ENCODE measurements at places on chromosomes 1 and 21.

DNA sequence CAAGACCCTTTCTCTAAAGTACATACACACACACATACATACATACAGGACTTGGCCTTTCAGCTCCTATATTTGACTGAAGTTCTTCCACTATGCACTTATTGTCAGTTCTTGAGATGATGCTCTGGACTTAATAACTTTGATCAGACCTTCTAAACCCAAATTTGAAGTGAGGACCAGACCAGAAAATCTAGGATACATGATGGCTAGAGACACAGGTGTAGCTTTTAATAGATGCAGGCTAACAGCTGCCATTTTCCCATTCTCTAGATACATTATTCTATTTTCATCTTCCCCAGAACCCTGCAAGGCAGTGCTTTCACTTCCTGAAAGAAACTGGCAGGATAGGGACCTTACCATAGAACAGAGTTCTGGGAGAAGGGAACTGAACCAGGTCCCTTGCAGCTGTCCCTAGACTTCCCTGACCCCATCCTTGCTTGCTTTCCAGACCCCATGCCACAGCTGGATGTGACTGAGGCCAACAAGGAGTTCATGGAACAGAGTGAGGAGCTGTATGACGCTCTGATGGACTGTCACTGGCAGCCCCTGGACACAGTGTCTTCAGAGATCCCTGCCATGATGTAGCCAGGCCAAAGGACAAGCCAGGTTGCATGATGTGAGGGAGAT is 14.9 kb upstream of the RAB42 start:
- peak; percentile 25 for DNase-seq

- no peak for DNase-seq
Measured at GRCh38 chr1:175314300-175314699, 121.7 kb upstream of the KIAA0040 start.

DNA sequence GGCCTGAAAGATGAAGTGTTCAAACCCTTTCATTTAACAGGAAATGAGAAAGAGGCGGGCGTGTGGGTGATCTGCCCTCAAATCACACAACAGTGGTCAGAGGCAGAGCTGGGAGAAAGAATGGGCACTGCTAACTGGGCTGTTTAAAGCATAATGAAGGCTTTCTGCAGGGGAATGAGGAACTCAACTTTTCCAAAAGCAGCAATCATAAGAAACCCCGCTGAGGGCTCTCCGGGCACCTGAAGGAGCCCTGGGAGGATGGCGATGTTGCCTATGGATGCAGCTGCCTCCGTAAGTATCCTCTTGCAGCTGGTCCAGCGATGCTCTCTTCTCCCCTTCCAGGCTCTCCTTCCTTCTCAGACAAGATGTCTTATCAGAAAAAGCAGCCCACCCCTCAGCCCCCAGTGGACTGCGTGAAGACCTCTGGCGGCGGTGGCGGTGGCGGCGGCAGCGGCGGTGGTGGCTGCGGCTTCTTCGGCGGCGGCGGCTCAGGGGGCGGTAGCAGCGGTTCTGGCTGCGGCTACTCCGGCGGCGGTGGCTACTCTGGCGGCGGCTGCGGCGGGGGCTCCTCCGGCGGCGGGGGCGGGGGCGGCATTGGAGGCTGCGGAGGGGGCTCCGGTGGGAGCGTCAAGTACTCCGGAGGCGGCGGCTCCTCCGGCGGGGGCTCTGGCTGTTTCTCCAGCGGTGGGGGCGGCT is 1.2 kb downstream of the LORICRIN start:
- peak; percentile 2 for DNase-seq

DNA sequence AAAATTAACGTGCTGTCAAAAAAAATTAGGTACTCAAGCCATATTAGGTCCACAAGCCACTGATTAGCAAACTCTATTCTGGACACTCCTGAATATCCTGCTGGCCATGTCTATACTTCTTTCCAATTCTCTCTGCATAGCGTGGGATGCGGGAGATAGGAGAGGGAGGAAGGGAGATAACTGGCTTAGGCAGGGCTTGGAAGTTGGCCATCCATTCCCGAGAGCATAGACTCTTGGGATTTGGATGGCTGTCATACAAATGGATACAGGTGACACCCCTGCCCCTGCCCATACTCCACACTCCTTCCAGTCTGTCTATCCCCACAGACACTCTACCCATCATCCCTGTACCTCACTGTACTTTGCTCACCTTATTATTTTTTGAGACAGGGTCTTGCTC is 2.3 kb upstream of the PRELP start:
- DNase-seq = no peak

DNA sequence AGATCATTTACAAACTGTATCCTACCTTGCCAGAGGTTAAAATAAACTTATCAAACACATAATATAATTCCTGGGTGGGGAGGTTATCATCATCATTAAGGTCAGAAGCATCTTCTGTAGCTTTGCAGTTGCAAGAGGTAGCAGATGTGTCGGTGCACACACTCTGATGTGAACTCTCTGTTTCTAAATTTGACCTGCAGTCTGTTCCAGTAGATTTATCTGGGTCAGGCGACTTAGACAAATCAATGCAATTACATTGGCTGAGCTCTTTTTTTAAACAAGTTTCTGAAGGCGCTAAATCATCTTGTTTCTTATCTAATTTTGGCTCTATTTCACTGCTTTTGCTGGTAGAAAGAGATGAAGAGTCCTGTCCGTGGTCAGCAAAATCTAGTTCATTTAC is 70.4 kb downstream of the PRPF38A start:
- DNase-seq = no peak

DNA sequence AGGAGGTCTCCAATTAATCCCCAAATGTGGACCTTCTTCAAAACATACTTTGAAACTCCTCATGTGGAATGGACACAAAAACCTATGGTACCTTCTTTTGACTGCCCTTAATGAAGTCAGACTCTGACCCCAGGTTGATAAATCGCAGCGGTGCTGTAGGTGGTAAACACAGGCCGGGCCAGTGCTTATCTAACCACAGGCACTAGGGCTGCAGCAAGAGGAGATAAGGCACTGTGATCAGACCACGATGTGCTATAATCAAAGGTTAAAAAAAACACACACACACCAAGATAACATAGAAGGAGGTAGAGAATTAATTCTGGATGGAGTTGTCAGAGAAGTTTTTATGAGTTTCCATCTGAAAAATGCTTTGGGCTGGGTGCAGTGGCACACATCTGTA is 52.3 kb upstream of the SIPA1L2 start:
- no peak for DNase-seq

DNA sequence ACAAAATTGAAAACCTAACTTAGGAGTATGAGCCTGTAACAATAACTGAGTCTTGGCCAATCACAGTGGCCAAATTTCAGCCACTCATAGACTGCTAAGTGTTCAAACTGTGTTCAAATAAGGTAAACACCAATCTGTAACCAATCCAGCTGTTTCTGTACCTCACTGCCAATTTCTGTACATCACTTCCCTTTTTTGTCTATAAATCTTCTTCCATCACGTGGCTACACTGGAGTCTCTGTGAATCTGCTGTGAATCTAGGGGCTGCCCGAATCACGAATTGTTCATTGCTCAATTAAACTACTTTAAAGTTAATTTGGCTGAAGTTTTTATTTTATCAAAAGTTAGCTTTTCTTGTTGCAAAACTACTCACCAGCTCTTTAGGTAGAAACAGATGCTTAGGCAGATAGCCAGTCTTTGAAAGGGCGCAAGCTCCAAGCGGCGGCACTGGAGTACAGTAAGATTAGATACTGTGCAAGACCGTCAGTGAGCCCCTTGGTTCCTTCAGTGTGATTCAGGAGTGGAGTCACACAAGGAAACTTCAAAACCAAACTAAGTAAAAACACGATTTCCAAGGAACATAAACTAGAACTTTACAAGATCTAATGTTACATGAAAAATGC is 43.2 kb upstream of the ADGRL2 start:
- peak; percentile 75 for DNase-seq

DNA sequence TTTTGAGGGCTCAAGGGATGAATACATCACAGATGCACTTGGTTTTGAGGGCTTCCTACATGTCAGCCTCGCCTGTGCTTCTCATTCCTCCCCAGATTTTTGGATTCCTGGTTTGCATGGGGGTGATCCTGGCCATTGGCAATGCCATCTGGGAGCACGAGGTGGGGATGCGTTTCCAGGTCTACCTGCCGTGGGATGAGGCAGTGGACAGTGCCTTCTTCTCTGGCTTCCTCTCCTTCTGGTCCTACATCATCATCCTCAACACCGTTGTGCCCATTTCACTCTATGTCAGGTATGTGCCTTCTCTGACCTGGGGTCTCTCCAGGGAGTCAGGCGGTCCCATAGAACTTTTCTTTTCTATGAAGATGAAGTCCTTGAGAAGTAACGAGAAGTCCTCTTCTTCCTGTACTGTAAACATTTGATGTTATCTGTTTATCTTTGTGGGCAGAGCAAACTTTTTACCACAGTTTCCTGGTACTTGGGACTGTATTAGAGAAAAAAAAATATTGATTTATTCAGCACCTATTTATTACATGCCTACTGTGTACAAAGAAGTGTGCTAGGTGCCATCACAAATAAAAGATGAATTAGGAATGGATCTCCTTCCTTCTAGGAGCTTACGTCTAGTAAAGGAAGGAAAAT is 12.0 kb downstream of the ATP8B2 start:
- DNase-seq = no peak

- DNase-seq = no peak
Measured at GRCh38 chr1:173445164-173445563, 32.0 kb upstream of the PRDX6 start.

GRCh38 chr21:25370311-25370744 is 237.0 kb downstream of the MRPL39 start:
- DNase-seq = peak; percentile 99

- no peak for DNase-seq
Measured at GRCh38 chr1:64100791-64101190, 102.6 kb upstream of the UBE2U start.

DNA sequence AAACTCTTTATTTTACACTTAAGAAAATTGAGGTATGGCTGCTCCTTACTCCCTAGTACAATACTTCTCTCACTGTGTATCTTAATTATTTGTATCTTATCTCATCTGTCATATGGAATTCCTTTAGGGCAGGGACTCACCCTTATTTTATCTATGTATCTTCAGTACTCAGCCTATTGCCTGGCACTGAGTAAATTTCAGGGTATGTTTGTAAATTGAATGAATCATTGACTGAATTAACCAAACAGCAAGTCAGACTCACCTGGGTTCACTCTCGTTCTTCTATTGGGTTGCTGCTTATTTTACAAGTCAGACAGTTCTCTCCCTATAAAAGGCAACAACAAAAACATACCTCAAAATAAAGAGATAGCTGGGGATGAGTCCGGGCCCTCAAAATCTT is 63.8 kb downstream of the LAMC1 start:
- DNase-seq = no peak

DNA sequence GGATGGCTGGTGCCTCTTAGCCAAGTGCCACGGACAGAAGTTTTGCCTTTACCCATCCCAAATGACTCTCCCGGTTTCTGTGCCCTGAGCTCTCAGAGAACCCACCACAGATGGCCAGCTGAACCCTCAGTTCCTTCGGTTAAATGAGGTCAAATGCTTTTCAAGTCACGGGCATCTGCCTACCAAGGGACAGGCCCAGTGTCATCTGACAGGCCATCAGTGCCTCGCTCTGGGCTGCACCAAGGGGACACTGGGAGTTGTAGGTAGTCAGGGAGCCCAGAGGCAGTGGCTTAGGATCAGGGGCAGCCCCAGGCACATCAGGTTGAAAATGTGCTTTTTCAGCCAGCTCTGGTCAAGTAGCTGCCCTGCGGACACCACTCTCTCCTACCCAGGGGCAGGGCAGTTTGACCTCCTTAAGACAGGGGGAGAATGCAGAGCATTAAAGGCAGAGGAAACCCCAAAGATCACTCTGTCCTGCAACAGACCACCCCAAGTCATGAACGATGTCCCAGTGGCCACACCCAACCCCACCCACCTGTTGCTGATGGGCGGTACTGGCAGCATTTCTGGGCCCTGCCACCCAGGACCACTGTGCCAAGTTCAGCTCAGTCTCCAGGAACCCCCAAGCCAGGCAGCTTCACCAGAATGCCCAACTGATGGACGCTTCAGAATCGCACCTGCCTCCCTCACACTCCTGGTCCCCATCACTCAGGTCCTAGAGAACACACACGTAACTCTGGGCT is 60.7 kb downstream of the CASZ1 start:
- DNase-seq = no peak

All from fibroblast of mammary gland (primary cell).